ENCODE measurements at places on chromosomes 4 and X.
A peak's percentile ranks its signal among the peaks of the same experiment; 100 is the strongest.

DNA sequence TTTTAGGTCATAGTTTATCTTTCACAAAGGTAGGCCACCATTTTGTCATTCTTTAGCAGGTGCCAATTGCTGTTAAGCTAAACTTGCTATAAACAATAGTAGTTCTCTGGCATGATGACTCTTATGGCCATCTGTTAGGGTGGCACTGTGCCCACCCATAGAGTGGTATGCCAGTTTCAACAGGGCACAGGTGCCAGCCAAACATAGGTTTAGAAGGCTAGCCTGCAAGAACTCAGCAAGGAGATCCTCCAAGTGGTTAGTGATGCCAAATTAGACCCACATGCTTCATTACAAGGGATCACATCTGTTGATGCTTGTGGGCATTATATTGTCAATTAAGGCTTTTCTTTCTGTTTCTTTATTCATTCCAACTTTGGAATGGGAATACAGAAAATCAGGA is 204.5 kb downstream of the FMR1NB start:
- no peak for DNase-seq

DNA sequence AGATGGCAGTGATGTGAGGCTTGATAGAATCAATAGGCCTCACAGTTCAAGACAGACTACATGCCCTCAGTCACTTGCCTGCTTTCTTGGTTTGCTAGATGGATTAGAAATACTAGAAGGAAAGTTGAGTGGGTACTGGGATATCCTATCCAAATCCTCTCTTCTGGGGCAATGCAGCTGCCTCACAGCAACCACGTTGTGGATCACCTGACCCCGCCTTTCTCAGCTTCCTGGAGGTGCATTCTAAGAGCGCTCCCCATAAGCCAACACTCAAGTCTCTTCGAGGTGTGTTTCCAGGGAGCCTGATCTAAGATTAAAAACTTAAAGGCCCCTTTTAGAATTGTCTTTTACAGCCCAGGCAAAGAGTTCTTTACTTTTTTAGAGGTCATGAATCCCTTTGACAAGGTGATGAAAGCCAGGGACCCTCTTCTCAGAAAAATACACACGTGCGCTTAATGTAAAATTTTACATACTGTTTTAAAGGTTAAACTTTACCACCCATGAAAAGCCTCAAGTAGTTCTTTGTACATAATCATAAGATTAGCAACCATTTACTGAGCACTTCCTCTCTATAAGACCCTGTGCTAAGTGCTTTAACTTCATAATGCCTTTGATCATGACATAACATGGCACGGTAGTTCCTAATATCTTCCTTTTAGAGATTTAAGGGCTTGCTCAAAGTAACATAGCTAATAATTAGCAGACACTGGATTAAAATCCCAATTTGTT is 840 bp upstream of the RPL34 start:
- DNase-seq, result no peak

DNA sequence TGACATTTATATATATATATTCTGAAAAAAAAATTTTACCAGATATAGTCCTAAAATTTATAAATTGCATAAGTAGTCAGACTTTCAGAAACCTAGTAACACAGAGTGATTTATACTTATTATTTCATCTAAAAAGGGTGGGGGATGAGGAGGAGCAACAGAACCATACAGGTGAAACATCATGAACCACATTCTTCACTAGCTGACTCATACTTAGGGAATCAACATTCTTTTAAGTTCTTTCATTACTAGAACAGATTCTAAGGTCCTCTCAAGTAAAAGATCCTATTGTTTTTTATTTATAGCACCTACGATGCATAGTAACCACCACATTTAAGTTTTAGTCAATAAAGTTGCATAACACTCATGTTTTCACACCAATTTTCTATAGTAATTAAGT is 166.1 kb downstream of the LRBA start:
- DNase-seq, result no peak

DNA sequence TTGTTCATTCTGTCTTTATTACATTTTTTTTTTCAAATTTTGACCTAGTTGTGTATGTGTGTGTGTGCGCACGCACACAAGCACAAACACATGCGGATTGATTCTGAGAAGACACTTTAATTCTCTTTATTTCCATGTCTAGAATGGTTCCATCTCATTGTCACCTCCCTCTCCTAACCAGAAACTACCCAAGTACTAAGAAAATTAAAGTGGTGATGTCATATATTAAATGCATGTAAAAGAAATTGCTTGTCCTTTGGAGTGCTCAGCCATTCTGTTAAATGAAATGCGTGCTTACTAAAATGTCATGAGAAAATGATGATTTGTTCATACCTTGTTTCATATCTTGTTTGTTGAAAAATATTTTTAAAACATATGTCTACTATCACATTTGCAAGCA is 1297.0 kb upstream of the TENM3 start:
- no peak for DNase-seq

DNA sequence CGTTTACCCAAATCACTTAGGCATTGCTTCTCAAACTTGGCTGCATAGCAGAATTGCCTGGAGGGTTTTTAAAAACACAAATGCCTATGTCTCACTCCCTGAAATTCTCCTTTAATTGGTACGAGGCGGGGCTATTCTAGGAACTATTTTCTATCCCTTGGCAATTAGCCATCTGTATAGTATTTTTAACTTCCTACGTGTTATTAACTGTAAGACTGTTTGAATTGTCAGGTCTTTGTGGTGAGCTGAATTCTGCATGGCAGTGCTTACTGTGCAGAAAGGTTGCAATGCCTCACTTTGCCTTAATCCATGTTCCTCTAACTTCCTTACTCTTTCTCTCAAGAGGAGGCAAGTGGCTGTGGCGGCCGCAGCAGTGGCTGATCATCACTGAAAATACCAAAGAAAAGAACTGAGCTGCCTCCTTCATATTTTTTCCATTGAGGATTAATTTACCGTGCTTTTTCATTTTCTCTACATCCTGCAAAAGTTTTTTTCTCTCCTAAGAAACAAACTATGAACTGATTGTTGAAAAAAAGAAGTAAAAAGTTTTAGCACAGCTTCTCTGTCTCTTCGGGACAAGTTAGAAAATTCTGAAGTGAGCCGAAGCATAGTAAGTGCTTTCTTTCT is at the start of gene SHROOM3:
Gene SHROOM3, plus strand, starts transcription at position 329 of the 627 bp plus-strand sequence. CDS start 824 bp downstream, outside the sequence.
- DNase-seq, result no peak

DNA sequence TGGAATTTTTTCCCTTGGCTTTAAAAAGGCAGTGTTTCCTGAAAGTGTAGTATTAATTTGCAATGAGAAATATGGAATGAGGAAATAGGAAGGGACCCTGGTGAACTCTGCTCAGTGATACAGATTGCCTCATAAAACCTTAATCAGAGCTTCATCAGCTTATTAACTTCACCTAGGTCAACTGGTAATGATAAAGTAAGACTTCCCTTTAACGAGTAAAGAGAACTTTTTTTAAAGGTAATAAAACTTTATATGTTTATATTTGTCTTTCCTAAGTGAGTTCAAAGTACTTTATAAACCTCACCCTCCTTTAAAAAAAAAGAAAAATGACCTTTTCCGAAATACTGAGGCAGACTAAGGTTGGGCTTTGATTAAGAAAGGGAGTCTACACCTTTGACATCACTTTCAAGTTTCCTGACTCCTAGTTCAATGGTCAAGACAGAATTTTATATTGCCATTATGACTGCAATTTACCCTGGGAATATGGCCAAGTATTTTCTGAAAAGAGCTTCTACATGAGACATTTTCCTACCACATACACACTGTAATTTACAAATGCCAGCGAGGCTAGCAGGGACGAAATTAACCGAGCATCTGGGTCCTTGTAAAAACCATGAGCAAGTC is 706.3 kb upstream of the TENM3 start:
- DNase-seq, result no peak

- DNase-seq, result peak; percentile 43
These were observed 154.4 kb downstream of the PTTG2 start for GRCh38 chr4:38114386-38115150.

DNA sequence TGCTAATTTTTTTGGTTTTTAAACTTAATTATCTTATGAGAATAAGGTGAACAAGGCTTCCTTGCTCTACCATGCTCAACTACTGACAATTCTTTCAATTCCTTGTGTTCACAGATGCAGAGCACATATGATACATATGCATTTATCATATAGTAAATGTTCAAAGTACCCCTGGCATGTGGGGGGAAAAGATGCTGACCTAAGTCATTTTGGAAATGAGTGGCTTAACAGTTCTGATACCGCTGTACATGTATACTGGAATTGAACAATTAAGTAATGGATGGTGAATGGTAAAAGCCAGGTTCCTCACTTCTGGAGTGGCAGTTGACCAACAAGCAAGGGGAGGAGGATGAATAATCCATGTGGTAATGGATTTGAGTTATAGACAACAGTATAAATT is 149.6 kb downstream of the NAF1 start:
- DNase-seq, result no peak

- DNase-seq, result no peak
These were observed 17.1 kb upstream of the SLC7A11 start for GRCh38 chr4:138259271-138259670.

DNA sequence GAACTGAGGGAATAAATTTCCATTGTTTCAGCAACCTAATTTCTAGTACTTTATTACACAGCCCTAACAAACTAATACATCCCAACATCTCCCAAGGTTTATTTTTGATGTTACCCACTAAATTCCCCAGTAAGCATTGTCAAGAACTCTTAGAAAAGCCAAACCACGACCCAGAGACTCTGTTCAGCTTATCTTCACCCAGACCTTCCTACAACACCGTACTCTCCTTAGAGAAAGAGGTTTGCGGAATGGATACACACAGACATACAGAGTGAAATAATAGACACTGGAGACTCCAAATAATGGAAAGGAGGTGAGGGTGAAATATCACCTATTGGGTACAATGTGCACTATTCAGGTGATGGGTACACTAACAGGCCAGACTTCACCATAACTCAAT is 75.6 kb downstream of the LRBA start:
- no peak for DNase-seq

GRCh38 chr4:124290678-124291077 is 421.9 kb downstream of the ANKRD50 start:
- no peak for DNase-seq

GRCh38 chr4:10083331-10083771 is 33.2 kb downstream of the WDR1 start:
- no peak for DNase-seq

GRCh38 chr4:91064157-91064853 is 937.1 kb downstream of the CCSER1 start:
- no peak for DNase-seq

DNA sequence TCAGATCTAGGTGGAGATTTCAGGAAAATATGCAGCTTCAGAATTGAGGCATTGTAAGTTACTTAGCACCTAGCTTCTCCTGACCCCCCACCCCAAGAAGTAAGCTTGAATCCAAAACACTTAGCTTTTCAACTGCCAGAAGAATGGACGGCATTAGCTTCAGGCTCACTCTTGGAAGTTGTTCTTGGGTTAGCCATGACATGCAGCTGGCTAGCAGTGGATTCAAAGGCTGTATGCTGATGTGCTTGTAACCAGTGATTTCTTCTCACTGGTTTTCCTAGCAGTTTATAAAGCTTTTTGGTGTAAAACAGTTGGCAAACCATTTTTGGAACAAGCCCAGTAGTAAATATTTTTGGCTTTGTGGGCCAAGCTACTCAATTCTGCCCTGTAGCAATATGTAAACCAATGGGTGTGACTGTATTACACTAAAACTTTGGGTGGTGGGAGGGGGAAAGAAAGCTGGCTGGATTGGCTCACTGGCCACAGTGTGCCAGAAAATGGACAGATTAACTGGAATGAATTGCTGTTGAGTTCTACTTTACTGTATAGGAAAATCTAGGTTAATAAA is 85.6 kb downstream of the SHROOM2 start:
- DNase-seq, result no peak

- DNase-seq, result no peak
These were observed 39.6 kb downstream of the ZNF827 start for GRCh38 chr4:145898926-145899531.

DNA sequence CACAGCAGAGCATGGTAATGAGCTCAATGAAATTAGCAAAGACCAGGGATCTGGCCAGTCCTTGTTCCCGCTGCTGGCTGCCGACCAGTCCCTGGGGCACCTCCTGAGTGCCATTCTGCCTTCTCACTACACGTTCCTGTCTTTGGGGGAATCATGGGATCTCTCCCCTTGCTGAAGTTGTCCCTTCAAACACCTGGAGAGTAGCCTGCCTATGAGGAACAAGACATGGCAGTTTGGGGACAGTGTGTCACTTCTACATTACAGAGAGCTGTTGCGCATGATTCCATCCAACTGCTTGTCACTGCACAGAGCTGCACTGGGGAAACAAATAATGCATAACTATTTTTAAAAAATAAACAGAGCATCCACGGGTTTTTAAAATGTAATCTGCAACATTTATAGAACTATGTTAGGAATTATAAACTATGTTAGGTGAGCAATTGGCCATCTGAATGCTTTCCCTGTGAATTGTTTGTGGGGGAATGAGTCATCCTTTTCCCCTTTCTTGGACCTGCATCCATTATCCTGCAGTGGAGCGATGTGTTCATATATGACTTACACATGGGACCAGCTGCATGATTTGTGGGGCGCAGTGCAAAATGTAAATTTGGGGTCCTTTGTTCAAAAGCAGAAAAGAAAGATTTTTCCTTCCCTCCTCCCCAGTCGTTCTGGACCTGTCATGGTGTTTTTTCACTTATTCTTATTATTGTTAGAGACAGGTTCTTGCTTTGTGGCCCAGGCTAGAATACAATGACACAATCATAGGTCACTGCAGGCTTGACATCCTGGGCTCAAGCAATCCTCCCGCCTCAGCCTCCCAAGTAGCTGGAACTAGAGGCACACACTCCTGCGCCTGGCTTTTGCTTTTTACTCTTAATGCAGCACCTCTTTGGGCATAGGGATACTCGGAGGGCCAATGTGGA is 115.0 kb upstream of the TBL1X start:
- DNase-seq, result no peak

- DNase-seq, result no peak
These were observed at the start of gene GALNTL6 for GRCh38 chr4:171812665-171813525. Gene GALNTL6 (plus strand): TSS chr4:171813404.

DNA sequence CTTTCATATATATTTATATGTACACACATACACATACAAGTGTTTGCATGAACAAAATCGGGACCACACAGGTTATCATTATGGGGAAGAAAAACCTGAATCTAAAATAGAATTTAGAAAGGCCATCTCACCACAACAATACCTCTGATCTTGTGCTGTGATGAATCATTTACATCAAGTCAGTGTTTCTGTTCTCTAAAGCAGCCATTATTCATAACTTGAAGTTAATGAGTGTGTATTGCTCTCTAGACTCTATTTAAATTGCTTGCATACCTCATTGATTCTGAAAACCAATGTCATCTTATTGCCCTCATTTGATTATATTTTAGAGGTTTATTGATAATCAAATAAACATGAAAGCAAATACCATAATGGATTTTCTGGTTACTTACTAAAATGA is 71.6 kb downstream of the FAM114A1 start:
- no peak for DNase-seq

All from inflammatory macrophage treated with lipopolysaccharide for 1 hour (primary cell).